M059J (cell line): ENCODE measurements at places on chromosomes 13 and 19. TPM values are rescaled to one million over a fixed set of nuclear protein-coding genes. Genes with fewer than 3 reads are reported as not detected.

The S1PR4 gene
- total RNA-seq = not detected in 2 replicates

The GPR18 gene
- total RNA-seq = not detected in 2 replicates

The KLK8 gene
- total RNA-seq = not detected in 2 replicates

The LMTK3 gene
- total RNA-seq = 0.17 TPM in 1 of 2 replicates, not detected in the other

The SIGLEC11 gene
- not detected in 2 replicates for total RNA-seq

The MCF2L gene
- total RNA-seq = not detected in 2 replicates

The PCDH20 gene
- 0.12 TPM in 1 of 2 replicates, not detected in the other for total RNA-seq

The ZNF793 gene
- total RNA-seq = 3.8 and 6.0 TPM in 2 replicates

The TICAM1 gene
- total RNA-seq = 2.6 and 5.2 TPM in 2 replicates

The PSG6 gene
- 0.79 and 0.89 TPM in 2 replicates for total RNA-seq

The CAPN12 gene
- 1.0 TPM in 2 replicates for total RNA-seq

The SPACA4 gene
- not detected in 2 replicates for total RNA-seq

The NANOS2 gene
- total RNA-seq = not detected in 2 replicates

The OR7C1 gene
- total RNA-seq = 0.02 TPM in 1 of 2 replicates, not detected in the other

The C5AR1 gene
- 0.05 TPM in 1 of 2 replicates, not detected in the other for total RNA-seq

The NLRP5 gene
- total RNA-seq = not detected in 2 replicates

The ZIC2 gene
- total RNA-seq = 0.05 and 0.44 TPM in 2 replicates

The SBK2 gene
- total RNA-seq = 0.20 TPM in 1 of 2 replicates, not detected in the other

The KIR3DL2 gene
- not detected in 2 replicates for total RNA-seq

The ZNF490 gene
- 6.3 and 7.9 TPM in 2 replicates for total RNA-seq

The PSG2 gene
- total RNA-seq = 0.34 and 1.1 TPM in 2 replicates

The NXNL1 gene
- not detected in 2 replicates for total RNA-seq

The CRTC1 gene
- 0.64 and 2.8 TPM in 2 replicates for total RNA-seq

The IQCN gene
- total RNA-seq = 0.10 TPM in 1 of 2 replicates, not detected in the other

The TRMT1 gene
- 19.9 and 23.0 TPM in 2 replicates for total RNA-seq

The CYP2A6 gene
- total RNA-seq = not detected in 2 replicates

The GPR183 gene
- total RNA-seq = 0.12 and 0.74 TPM in 2 replicates

The ZNF763 gene
- 0.76 and 2.4 TPM in 2 replicates for total RNA-seq

The ZNF665 gene
- 1.1 and 8.2 TPM in 2 replicates for total RNA-seq

The ZNF154 gene
- not detected in 2 replicates for total RNA-seq

The ZNF584 gene
- 11.6 and 14.2 TPM in 2 replicates for total RNA-seq

The TRAPPC2B gene
- total RNA-seq = 32.7 and 34.6 TPM in 2 replicates

The LSR gene
- total RNA-seq = 0.07 TPM in 1 of 2 replicates, not detected in the other

The EDNRB gene
- total RNA-seq = 2.2 and 3.6 TPM in 2 replicates

The C19orf81 gene
- total RNA-seq = 1.0 and 4.9 TPM in 2 replicates

The IGFL3 gene
- not detected in 2 replicates for total RNA-seq

The HSH2D gene
- total RNA-seq = 11.1 and 12.6 TPM in 2 replicates

The ATXN8OS gene
- not detected in 2 replicates for total RNA-seq

The KLHL1 gene
- not detected in 2 replicates for total RNA-seq

The GARIN5A gene
- 0.20 and 1.1 TPM in 2 replicates for total RNA-seq

The RNF6 gene
- total RNA-seq = 26.8 and 27.5 TPM in 2 replicates

The CGB3 gene
- 1.7 and 7.0 TPM in 2 replicates for total RNA-seq

The C1QTNF9B gene
- not detected in 2 replicates for total RNA-seq

The BEST2 gene
- total RNA-seq = not detected in 2 replicates

The TMEM190 gene
- 0.22 TPM in 1 of 2 replicates, not detected in the other for total RNA-seq

The TRPM4 gene
- 1.2 and 2.6 TPM in 2 replicates for total RNA-seq

The KLF1 gene
- total RNA-seq = not detected in 2 replicates

The SAFB2 gene
- 12.6 and 21.0 TPM in 2 replicates for total RNA-seq

The CDC42EP5 gene
- 0.25 TPM in 1 of 2 replicates, not detected in the other for total RNA-seq

The ZNF260 gene
- total RNA-seq = 9.1 and 10.2 TPM in 2 replicates

The SOX1 gene
- not detected in 2 replicates for total RNA-seq

The GJB2 gene
- total RNA-seq = 0.30 TPM in 1 of 2 replicates, not detected in the other

The GPC5 gene
- total RNA-seq = 0.25 TPM in 1 of 2 replicates, not detected in the other
